HepG2 (cell line): ENCODE measurements at places on chromosomes 6 and 20. TPM values are rescaled to one million over a fixed set of nuclear protein-coding genes. Genes with fewer than 3 reads are reported as not detected.

GRCh38 chr20:12614764-12615163 is 394.0 kb upstream of the SPTLC3 start:
- no peak for DNase-seq

GRCh38 chr6:31586599-31587281 is 663 bp downstream of the LST1 start:
- no peak for DNase-seq

- DNase-seq = no peak
Observed at GRCh38 chr20:57869291-57869950, 159.6 kb upstream of the PMEPA1 start.

- no peak for DNase-seq
Observed at GRCh38 chr20:1267161-1267560, 1.1 kb downstream of the SNPH start.

- DNase-seq = peak; percentile 20
Observed at GRCh38 chr6:12844284-12845223, 128.0 kb downstream of the PHACTR1 start.

DNA sequence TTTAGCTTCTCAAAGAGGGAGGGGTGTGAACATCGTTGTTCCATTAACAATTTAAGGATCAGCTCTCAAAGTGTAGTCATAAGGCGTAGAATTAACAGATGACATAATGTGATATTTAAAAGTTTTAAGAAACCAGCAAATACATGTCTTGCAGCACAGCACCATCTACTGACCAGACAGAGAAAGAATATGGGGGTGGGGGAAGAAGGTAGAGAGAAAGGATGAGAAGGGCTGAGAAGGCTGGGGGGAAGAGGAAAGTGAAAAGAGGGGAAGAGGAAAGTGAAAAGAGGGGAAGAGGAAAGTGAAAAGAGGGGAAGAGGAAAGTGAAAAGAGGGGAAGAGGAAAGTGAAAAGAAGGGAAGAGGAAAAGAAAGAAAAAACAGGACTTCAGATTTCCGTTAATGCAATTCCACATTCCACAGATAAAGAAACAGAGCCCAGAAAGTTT is 80.9 kb downstream of the HAO1 start:
- DNase-seq = peak; percentile 47

DNA sequence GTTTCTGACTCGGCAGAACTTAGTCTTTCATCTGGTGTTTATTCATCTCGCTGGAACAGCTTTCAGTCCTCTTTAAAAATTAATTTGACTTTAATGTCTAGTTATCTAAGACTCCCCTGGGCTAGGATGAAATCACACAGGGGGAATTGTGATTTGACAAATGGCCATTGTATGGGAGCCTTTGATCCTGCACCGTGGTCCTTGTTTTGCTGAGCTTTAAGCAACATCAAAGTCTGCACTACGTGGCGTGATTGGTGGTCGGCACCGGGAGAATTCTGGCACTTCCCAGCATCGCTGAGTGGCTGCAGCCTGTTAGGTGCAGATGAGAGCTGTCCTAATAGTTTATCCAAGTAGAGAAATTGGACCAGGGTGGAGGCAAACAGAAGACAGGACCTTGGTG is 146.9 kb downstream of the TBC1D7 start:
- peak; percentile 73 for DNase-seq

DNA sequence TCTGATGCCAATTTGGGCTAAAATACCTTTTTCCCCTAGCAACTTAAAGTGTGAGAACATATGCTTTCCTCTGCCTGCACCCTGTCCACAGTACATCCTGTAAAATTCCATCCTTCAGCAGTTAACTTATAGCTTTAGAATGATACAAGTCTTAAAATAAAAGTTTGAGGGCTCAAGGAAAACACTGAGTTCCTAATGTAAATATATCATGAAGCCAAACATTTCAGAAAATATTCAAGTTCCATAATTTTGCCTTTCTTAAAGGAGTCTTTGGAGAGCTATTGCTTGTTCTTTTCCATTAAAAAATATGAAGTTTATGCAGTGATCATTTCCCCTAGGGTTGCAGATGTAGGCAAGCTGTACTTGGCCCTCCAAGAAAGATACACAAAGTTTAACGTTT is 303.8 kb downstream of the COL12A1 start:
- DNase-seq = no peak

DNA sequence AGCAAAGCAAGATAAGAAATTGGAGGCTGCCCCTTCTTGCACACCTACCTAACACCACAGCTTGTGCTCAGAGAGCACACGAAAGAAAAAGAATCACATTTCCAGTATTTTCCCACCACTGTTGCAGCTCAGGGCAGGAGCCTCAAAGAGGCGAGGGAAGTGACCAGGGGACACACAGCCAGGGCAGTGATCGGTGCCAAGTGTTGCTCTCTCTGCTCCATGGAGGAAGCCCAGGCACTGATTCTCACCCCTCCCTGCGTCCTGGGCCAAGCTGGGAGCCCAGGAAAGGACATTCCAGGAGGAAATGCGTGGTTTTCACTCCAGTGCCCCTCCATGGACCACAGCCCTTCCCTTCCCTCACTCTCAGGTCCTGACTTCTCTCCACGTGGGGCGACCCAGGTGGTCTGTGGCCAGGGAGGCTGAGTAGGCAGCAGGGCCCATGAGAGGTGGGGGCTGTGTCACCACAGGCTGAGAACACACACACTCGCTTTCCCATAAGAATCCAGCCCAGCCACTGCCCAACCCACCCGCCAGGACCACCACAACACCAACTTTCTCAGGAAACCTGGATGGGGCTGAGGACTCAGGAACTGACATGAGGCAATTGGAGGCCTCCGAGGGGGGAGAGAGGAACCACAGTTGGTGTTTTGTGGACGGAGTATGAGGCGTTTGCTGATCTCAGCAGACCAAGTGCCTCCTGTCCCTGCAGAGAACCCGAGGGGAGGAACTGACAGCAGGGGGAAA is 81.7 kb upstream of the MAFB start:
- DNase-seq = no peak

DNA sequence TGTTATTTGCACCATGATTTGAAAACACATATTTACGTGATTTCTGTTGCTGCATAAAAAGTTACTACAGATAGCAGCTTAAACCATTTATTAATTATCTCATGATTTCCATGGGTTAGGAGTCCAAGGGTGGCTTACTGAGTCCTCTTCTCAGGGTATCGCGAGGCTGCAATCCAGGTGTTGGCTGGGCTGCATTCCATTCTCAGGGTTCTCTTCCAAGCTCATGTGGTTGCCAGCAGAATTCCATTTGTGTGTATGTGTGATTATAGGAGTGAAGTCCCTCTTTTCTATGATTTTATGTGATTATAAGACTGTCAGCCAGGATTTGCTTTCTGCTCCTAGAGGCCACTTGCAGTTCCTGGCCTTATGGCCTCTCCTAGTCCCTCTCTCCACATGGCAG is 135.1 kb downstream of the FAM83B start:
- DNase-seq = no peak

- no peak for DNase-seq
Observed at GRCh38 chr6:41426438-41426851, 91.0 kb downstream of the NCR2 start.

The NOX3 gene
- 0.18 and 0.24 TPM in 2 replicates for total RNA-seq

The SIGLEC1 gene
- not detected in 2 replicates for total RNA-seq
